Activated CD8-positive, alpha-beta memory T cell treated with anti-CD3 and anti-CD28 coated beads, Interleukin-2, amount 10 ng/mL, durations not matched to agents 7 days and 5 days (primary cell): ENCODE measurements at places on chromosomes 4 and X.
A peak's percentile ranks its signal among the peaks of the same experiment; 100 is the strongest.

- H3K4me3 ChIP-seq: peak overlapping the region; percentile 68
- no peaks in the 10 kb centered on the region for H3K36me3 ChIP-seq
- no peaks in the 10 kb centered on the region for H3K27me3 ChIP-seq
Observed at GRCh38 chrX:14497184-14497666, 32.1 kb upstream of the GLRA2 start.

DNA sequence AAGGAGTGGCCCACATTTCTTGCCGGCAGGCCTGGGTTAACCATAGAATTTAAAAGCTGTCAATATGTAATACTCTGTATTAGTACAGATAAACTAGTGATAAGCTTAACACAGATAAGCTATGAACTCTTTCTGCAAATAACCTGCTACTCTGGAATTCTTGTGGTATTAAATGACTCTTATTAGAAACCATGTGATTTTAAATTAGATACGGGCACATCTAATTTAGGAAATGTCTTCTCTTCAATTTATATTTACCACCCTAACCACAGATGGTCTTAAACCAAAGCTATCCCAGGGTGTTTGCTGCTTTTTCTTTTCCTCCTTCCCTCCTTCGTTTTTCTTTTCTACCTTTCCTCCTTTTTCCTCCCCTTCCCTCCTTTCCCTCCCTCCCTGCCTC, 4.9 kb downstream of the GNRHR start:
- no peak overlapping the region for H3K4me3 ChIP-seq
- H3K36me3 ChIP-seq: no peaks in the 10 kb centered on the region
- H3K27me3 ChIP-seq: no peaks in the 10 kb centered on the region
- DNase-seq: no peak
- no peak overlapping the region for H3K27ac ChIP-seq
- H3K4me1 ChIP-seq: peaks cover 1% of the 10 kb centered on the region

DNA sequence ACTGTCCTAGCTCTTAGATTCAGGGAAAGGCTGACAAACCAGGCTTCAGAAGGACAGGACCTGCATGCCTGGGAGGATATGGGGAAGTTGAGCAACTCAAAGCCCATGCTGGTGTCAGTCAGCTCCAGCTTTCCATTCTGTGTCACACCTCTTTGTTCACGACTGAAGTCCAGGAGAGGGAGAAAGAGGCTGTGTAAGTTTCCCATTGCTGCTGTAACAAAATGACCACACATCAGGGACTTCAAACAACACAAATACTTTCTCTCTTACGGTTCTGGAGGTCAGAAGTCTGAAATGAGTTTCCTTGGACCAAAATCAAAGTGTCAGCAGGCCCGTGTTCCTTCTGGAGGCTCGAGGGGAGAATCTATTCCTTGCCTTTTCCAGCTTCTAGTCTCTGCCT, 50.6 kb upstream of the STX18 start:
- no peaks in the 10 kb centered on the region for H3K27me3 ChIP-seq
- no peaks in the 10 kb centered on the region for H3K4me1 ChIP-seq
- H3K4me3 ChIP-seq: no peak overlapping the region

- no peak overlapping the region for H3K27ac ChIP-seq
- H3K4me3 ChIP-seq: no peak overlapping the region
- H3K27me3 ChIP-seq: peaks cover 22% of the 10 kb centered on the region
- DNase-seq: no peak
- no peaks in the 10 kb centered on the region for H3K36me3 ChIP-seq
Observed at GRCh38 chr4:80336582-80336981, 1.1 kb downstream of the CFAP299 start.

- DNase-seq: peak; percentile 88
- H3K27ac ChIP-seq: peak overlapping the region; percentile 97
- H3K27me3 ChIP-seq: no peaks in the 10 kb centered on the region
Observed at GRCh38 chrX:24479924-24480323, 14.8 kb downstream of the PDK3 start.
